Stimulated activated CD4-positive, alpha-beta T cell treated with anti-CD3 and anti-CD28 coated beads, Interleukin-1b, Interleukin-23, amount 100 ng/mL, for 1 hour (primary cell): ENCODE measurements at places on chromosomes 2 and 18.

- DNase-seq: no peak
Observed at GRCh38 chr18:49663899-49664890, 102.3 kb downstream of the LIPG start.

DNA sequence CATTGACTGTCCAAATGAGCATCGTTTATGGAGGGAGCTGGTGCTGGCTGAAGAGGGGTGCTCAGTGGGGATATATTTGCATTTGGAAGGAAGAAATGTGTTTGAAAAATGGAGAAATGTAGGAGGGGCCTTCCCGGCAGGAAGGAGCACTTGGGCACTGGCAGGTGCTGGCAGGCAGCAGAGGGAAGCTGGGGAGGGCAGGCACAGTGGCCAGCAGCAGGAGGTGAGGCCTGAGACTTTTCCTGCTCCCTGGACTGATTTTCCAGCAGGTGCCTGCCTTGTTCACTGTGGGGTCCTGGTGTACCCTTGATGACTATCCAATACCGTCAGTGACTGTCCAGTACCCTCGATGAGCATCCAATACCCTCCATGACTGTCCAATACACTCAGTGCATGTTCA lies 20.8 kb upstream of the HPCAL1 start:
- DNase-seq: no peak

DNA sequence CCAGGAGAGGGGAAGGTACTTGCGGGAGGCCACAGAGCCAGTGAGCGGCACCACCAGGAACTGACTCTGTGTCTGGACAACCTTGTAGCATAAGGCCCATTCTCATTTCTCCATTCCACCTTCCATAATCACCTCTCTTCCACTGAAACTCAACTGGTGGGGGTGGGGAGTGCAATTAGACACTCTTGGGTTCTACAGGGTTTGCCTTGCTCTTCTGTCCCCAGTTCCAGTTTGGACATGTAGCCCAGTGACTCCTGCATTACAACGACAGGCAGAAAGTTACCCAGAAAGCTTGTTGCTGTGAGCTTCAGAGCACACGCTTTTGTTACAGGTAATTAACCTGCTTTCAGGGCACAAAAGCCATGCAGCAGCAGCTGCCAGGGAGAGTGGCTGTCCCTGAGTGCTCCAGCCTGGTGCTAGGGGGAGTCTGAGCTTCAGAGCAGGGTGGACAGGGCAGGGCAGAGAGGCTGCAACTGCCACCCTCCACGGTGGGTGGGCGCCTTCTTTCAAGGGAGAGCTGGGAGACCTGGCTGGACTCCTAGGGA lies 65.2 kb downstream of the COPS8 start:
- DNase-seq: no peak

- no peak for DNase-seq
Observed at GRCh38 chr2:157789933-157790511, 86.1 kb downstream of the ACVR1 start.

DNA sequence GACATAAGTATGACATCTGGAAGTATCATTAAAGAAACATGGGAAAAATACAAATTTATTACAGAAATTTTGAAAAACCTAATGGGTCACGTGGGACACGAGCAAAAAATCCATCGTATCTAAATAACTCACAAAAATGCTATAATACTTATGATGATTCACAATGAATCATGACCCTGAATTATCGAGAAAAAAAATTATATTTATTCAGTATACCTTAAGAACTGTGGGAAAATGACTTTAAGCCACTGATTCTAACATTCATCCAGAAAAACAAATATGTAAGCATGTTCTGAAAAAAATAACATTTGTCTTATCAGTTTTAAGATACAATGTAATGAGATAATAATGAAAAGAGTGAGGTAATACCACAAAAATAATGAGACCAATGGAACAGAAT lies 51.8 kb downstream of the ZNF385B start:
- no peak for DNase-seq

- DNase-seq: no peak
Observed at GRCh38 chr2:102237176-102237575, 50.4 kb downstream of the IL1RL2 start.

DNA sequence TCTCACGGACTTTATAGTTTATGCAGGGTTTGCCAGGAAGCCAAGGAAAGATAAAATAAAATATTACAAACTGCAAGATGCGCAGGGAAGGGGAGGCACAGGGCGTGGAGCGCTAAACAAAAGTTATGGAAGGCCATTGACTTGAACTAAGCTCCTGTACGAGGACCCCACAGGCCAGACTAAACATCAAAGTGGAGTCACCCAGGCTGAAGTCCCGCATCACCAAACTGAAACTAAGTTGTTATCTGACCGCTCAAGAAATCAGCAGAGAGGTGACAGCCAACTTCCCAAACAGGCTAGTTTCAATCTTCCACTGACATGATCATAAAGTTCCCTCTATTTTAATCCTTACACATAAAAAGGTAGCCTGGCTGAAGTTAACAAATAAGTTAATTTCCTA lies 90.5 kb upstream of the YWHAQ start:
- no peak for DNase-seq

- no peak for DNase-seq
Observed at GRCh38 chr2:6384341-6384740, 481.4 kb downstream of the CMPK2 start.

DNA sequence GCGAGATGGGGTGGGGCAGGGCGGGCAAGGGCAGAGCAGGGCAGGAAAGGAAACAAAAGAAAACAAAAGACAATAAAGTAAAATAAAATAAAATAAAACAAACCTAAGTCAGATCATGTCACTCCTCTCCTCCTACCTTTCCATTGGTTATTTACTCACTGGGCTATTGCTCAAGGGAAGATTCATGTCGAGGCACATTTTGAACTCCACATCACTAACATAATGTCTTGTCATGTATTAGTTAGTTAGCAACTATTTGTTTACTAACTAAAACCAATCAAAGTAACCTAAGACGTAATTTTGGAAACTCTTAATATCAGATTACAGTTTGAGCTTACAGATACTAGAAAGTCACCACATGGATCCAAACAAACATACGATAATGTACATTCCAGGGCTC lies 2.2 kb downstream of the C1D start:
- DNase-seq: no peak

DNA sequence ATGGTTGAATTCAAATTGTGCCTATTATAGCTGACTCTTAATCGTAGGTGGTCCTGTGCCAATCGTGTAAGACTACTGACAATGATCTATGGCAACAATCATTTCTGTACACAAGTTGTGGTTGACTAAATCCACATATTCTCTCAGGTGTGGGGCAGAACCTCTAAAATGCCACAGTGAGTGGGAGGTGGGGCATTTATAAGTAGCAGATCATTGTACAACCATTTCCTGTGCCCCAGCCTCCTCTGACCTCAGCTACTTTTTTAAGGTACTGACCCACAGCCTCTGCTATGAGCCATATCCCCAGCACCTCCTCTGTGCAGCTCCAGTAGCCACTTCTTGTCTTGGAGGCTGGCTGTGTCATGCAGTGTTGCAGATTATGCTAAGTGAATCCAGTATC lies 48.6 kb upstream of the RAPH1 start:
- DNase-seq: no peak

GRCh38 chr18:57431002-57431382 lies 4.2 kb upstream of the ONECUT2 start:
- DNase-seq: no peak

- no peak for DNase-seq
Observed at GRCh38 chr2:105396254-105397024, 2.4 kb downstream of the FHL2 start.

DNA sequence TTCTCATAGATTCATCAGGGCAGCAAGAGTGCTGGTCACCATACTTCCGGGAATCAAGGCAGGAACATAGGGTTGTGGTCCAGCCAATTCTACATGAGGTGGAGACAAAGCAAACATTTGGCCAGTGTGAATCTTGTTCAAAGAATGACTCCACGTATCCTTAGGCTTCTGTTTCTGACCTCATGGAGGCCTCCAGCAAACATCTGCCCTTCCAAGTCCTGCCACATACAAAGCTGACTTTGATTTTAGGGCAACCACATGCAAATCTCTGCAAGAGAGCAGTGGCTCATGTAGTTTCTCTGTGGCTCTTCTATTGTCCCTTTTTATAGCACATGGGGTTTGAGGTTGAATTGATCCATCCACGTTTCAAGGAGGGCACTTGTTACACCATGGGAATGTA lies 132.1 kb upstream of the MMADHC start:
- no peak for DNase-seq

- no peak for DNase-seq
Observed at GRCh38 chr18:79871481-79872091, 73.8 kb downstream of the KCNG2 start.

DNA sequence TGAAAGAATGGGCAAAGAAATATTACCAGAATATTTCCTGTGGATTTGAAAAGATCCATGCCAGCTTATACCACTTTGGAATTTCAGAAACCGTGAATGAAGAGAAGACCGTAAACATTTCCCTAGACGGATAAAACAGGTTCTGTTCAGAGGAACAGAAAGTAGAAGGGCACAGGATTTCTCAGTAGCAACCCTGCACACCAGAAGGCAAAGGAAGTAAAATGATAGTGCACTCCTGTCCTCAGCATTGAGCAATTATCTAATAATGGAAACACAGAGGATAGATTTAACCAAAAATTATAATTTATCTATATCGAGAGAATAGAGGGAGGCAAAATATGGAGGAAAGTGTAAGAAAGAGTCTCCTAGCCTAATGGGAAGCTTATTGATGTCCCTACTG lies 87.0 kb upstream of the ITGA6 start:
- DNase-seq: no peak

- DNase-seq: no peak
Observed at GRCh38 chr2:161775971-161776370, 151.8 kb downstream of the SLC4A10 start.

DNA sequence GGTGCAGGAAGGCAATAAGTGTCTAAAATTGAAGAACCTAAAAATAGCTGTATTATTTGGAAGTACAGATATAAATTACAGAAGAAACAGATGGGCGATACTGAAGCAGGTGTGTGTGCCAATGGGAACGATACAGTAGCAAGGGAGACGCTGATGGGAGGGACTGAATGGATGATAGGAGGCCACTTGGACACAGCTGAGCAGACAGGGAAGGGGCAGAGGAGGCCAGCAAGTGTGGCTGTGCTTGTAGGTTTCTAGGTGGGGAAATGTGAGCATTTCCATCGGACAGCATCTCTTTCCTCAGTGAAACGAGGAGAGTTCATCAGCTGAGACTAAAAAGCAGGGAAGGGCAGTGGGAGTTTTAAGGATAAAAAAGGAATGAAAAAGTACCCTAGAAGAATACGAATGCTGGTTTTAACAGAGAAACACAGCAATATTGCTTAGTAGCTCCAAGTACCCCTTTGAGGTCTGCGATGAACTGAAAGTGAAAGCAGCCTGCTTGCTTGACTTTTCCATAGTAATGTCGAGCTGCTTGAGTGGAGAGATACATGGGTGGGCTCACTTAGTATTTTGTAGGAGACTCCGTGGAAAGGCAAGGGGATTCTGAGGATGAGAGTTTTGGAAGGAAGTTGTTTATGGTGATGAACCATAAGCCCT lies 91.7 kb upstream of the EPC2 start:
- DNase-seq: no peak

GRCh38 chr2:200515155-200515554 lies 5.3 kb upstream of the KCTD18 start:
- no peak for DNase-seq

GRCh38 chr2:191070276-191070675 lies 56.3 kb upstream of the STAT1 start:
- no peak for DNase-seq

DNA sequence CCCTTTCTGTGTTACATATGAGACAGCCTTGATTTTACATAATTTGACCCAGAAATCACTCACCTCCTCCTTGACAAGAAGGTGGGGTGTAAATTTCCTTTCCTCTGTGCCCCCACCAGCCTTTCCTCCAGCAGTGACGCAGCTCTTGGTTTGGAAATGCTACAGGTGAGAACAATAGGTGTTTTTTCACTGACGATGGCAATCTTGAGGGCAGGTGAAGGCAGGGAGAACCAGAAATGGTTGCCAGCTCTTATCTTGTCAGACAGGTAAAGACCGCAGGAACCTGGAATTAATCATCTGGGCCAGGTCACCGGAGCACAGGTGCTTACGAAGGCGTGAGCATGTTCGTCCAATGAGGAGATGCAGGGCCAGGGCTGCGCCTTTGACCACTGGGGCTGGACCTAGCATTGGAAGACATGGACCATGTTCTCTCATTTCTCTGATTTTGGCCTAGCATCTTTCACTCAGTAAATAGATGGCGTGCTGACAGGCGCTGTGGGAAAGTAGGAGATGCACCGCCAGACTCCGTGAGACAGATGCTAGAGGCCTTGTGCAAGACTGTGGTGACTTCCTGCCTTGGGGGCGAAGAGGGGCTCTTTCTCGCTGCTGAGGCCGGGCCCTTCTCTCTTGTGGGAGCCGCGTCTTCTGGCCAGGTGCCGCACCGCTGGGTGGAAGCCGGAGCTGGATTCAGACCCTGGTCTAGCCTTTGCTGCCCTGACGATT lies 4.0 kb downstream of the CIDEA start:
- no peak for DNase-seq

- DNase-seq: no peak
Observed at GRCh38 chr18:3089579-3089978, 76.6 kb upstream of the LPIN2 start.

DNA sequence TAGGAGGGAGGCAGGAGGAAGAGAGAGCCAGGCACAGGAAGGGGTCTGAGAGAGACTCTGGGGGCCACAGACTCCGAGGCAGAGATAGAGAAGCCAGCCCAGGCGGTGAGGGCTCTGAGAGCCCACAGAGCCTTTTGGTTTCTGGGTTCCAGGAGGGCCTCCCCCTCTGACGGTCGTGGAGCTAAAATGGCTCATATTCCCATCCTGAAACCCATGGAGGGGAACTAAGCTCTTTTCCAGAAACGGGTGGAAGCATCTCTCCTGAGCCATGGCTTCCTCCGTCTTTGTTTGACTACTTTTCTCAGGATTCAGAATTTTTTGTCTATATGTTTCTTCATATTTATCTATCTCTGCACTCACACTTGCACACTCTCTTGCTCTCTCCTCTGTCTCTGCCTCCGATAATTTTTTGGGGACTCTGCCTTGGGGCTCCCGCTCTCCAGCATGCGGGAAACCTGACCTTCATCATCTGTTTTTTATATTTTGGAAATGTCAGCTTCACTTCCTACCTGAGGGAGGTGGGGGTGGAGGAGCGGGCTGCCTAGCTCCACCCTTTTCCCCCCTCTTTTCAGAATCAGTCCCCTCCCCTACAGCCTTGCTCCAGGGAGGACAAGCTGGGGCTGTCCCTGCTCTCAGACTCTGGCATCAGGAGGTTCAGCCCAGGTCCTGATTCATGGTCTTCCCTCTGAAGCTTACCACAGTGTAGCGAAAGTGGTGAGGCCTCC lies 5.0 kb upstream of the PKDCC start:
- DNase-seq: no peak

GRCh38 chr2:102002228-102002627 lies 10.5 kb downstream of the IL1R2 start:
- no peak for DNase-seq

DNA sequence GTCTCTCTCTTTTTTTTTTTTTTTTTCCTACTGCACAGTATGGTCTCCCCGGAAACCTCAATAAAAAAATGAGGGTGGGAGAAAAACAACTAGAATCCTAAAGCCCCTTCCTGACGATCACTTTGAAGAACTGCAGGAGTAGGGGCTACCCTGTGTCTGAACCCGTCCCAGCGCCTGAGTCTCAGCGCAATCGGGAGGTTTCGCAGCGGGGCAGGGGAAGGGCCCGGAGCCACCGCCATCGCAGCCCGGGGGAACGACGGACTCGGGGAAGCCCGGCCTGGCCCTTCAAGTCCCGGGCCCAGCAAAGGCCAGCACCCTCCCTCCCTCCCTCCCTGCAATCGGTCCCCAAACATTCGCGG lies 411 bp downstream of the NARS1 start:
- no peak for DNase-seq
